ENCODE measurements at places on chromosomes 16 and 17.

GRCh38 chr17:77215281-77215680 is 74.5 kb downstream of the SEC14L1 start:
- DNase-seq: no peak

GRCh38 chr17:27879987-27880608 is 13.1 kb downstream of the LYRM9 start:
- peak; percentile 95 for DNase-seq

GRCh38 chr17:66829386-66829864 is 5.5 kb upstream of the CACNG5 start:
- peak; percentile 66 for DNase-seq

GRCh38 chr17:8696906-8697305 is 47.7 kb downstream of the CCDC42 start:
- no peak for DNase-seq

DNA sequence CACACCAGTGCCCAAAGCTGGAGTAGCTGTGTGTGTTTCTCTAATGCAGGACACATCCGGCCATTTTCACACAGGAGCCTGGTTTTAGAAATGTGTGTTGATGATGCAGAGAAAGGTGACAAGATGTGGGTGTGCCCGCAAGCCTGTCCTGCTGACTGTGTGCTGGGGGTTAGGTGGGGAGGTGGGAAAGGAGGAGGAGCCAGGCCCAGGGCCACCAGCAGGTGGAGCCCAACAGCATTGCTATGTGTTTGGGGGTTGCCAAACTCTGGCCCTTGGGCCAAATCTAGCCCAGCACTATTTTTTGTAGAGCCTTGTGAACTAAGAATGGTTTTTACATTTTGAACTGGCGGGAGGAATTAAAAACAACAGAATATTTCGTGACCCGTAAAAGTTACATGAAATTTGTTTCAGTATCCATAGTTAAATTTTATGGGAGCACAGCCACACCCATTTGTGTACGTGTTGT is 61.7 kb upstream of the LGALS9 start:
- peak; percentile 89 for DNase-seq
